ENCODE measurements at places on chromosomes 4 and X.

GRCh38 chrX:119501511-119502148 lies 33.4 kb downstream of the SLC25A5 start:
- DNase-seq, result no peak

DNA sequence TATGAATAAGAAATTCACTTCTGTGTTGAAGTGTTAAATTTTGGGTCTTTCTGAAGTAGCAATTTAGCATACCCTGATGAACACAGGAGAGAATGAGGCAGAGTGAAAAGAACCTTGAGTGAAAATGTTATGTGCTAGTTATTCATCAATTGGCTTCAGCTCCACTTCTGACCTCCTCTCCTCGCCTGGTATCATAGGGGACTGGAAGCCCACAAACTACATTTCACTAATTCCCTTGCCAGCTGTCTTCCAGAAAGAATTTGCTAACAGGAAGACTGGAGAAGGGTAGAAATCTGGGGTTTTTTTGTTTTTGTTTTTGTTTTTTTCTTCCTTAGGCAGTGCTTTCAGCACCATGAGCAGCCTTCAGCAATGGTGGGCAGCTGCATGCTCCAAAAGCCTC lies 5.5 kb upstream of the DAPP1 start:
- no peak for DNase-seq

DNA sequence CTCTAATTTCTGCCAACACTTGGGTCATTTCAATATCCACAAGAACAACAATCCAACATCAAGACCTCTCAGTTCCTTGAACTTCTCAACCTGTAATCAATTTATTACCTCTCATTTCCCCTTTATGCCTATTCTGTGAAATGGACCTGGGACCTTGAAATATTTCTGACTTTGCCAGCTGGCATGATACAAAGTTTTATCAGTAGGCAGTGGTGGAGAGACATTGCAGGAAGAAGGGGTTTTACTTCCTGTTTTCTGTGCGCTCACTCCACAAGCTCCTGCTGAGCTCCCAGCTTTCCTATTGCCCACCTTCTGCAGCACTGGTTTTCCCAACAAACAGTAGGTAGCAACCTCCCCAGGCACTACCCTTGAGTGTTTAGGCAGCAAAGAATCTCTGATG lies 3.5 kb upstream of the ARHGEF6 start:
- DNase-seq, result no peak

DNA sequence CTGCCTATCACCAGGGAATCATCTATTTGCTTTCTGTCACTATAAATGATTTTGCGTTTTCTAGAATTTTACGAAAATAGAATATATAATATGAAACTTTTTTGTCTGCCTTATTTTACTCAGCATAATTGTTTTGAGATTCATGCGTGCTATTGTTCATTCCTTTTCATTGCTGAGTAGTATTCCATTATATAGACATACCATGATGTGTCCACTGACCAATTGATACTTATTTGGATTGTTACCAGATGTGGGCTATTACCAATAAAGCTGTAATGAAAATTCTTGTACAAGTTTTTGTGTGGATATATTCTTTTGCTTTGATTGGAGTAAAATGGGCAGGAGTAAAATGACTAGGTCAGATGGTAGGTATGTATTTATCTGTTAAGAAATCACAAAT lies 390.7 kb upstream of the EMCN start:
- no peak for DNase-seq

- DNase-seq, result no peak
Observed at GRCh38 chrX:131139072-131139471, 80.9 kb downstream of the ARHGAP36 start.

GRCh38 chr4:136505020-136505419 lies 1027.3 kb downstream of the PCDH18 start:
- DNase-seq, result no peak

DNA sequence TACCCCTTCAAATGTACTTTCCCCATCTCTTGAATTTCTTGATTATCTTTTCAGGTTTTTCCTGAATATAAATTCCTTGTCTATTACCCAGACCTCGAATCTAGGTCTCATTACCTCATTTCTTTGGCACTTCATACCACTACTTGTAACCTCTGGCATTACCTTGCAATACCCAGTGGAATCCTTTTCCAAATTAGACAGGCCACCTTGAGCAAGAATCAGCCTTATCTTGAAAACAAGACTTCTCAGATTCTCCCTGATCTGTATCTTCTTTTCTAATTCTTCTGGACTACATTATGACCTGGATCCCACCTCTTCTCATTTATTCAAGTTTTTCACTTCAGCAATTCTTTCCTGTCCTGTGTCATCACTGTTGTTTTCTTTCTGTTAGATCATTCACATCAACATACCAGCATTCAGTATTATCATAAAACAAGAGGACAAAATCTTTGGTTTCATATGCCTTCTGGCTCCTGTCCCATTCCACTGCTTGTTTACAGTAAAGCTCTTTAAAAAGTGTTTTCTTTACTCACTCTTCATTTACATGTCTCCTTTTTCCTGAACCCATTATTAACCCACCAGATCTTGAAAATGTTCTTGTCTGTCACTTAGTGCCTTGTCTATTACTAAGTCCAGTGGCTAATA lies 275.6 kb upstream of the HS3ST1 start:
- DNase-seq, result no peak

GRCh38 chr4:17511509-17511949 lies 361 bp downstream of the QDPR start:
- peak; percentile 66 for DNase-seq

- no peak for DNase-seq
Observed at GRCh38 chr4:68708566-68708965, 38.1 kb upstream of the UGT2B15 start.

DNA sequence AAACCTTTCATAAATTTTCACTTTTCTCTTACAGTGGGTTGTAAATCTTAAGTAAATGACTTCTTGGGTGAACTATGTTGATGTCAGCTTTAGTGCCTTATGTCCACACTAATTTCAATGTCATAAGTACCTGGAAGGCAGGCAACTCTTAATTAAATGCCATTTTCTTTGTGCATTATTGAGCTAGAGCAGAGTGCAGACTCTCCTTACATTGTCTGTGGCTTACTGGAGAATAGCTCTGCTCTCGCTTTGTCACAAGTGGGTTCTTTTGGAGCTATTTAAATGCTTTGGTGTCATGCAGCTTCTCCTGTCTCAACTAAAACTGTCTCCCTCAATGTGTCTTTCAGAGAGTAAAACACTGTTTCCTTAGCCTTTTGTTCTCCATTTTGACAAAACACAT lies 411.6 kb downstream of the STIM2 start:
- DNase-seq, result no peak

DNA sequence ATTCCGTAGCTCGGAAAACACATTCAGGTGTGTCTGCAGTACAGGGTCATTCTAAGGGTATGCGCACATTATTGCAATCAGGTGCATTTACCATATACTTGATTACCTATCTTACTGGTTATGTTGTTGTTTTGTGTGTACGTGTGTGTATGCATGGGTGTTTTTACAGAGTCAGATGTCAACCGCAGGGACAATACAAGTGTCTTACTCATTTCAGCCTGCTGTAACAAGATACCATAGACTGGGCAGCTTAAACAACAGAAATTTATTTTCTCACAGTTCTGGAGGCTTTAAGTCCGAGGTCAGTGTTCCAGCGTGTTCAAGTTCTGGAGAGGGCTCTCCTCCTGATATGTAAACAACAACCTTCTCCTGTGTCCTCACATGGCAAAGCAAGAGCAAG lies 316.7 kb downstream of the DMD start:
- no peak for DNase-seq

GRCh38 chr4:4461850-4462249 lies 74.9 kb downstream of the NSG1 start:
- no peak for DNase-seq

GRCh38 chrX:85303544-85303943 lies 59.8 kb downstream of the ZNF711 start:
- no peak for DNase-seq

- DNase-seq, result no peak
Observed at GRCh38 chr4:185263419-185263818, 54.0 kb downstream of the SNX25 start.

DNA sequence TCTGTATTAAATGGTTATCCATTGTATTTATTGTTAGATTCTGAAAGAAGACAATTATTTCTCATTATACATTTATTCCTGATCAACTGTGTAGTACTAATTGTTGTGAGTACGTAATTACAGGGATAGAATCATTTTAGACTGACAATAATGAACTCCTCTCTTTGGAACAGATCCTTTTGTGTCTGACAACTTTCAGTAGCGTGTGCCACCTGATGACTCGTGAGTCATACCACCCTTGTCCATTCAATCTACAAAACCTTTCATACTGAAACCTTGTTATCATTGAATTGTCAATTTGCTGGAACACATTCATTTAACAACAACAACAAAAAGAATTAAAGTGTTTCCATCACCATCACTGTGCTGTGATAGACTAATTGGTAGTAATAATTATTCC lies 602.7 kb upstream of the PCDH7 start:
- no peak for DNase-seq

GRCh38 chr4:8419222-8420041 lies 21.1 kb downstream of the ACOX3 start:
- DNase-seq, result peak; percentile 22

DNA sequence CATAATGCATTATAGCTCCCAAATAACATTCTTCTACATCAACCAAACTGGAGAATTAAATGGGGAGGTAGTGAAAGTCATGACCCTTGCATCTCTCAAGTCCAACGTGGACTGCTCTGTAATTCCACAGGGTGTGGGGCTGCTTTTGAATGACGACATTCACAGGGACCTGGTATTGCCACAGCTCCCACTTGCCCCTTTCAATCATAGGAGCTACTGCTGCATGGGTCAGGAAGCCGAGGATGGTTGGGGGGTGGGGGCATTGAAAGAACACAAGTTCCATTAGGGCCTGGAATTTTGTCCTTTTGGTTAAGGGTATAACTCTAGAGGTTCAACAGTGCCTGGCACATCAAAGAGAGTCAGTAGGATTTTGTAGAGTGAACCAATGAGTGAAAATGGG lies 7.4 kb upstream of the CT55 start:
- no peak for DNase-seq

DNA sequence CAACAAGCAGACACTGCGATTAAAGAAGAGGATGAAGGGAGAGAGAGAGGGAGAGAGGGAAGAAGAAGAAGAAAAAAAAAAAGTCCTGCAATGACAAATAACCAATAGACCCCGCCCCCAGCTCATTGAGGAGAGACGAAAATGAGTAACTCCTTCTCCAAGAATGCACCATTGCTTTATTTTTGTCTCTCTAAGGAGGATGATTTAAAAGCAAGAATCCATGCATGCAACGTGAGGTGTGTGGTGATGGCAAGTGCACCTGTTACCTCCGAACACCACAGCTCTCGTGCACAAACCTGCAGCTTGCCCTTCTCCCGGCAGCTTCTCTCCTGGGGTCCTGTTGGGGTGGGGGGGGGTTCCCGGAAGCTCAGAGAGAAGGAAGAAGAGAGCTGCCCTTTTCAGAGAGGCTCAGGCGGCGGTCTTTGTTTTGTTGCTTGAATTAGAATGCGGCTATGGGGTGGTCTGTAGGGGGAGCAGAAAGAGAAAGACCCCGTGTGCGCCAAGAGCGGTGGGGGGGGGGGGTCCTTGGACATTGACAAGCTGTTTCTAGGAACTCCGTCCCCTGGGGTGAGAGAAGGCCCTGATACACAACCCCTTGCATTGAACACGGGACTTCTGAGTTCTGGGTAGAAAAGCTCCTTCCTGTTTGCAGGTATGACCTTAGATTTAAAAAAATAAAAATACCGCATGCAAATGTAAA lies 100.7 kb downstream of the CRLF2 start:
- DNase-seq, result no peak

DNA sequence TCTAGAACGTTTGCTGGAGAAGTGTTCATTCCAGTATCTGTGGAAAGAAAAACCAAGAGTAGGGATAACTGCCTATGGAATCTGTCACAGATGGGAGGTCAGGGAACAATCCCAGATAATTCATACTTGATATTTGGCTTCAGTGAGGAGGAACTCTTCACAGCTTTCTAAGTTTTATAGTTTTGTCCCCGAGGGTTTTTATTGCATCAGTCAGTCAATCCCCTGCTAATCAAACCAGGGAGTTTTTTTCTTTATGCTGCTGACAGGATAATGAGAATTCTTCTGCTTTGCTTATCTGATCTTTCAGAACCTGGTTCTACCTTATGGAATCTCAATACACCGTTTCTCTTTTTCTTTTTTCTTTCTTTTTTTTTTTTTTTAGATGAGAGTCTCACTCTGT lies 633 bp upstream of the TRIML2 start:
- no peak for DNase-seq

DNA sequence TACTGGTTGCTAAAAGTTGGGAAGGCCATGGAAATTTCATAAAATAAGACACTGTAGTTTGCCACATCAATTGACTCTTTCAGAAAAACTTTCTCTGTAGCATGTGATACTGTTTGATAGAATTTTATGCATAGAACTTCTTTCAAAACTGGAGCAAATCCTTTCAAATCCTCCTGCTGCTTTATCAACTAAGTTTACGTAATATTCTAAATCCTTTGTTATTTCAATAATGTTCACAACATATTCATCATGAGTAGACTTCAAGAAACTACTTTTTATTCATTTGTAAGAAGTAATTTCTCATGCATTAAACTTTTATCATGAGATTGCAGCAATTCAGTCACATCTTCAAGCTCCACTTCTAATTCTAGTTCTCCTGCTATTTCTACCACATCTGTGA lies 199.3 kb downstream of the PCDH18 start:
- no peak for DNase-seq

DNA sequence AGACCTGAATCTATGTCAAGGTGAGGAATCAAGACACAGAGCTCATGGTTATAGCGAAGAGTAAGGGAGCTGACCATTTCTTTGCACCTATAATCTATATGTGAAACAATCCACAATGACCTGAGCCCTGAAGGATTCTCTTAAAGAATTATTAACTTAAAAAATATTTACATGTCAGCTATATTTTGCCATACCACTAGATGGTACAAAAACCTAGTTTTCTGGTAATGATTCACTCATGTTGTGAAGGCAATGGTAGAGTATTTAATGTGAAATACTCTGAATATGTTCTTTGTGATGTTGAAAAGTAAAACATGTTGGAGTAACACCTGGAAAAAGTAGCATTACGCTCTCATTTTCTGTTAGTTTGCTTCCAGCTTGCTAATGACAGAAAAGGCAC lies 40.0 kb downstream of the VGLL1 start:
- no peak for DNase-seq

DNA sequence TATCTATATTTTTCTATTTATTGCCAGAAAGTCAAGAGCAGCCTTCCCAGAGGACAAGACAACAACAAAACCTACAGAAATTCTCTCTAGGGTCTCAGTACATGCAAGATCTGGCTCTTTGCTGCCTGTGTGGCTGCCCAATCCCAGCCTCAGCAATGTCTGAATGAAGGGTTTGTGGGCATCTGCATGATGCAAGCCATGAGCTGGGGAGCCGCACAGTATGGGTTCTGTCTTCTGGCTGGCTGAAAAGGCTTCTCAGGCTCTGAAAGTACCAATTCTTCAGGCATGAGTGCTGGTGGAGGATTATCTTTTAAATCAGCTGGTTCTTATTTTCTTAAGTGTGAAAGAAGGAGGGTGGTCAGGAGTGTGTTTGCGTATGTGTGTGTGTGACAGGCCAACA lies 104.6 kb downstream of the PDGFRA start:
- DNase-seq, result no peak

GRCh38 chr4:95505799-95506198 lies 43.0 kb downstream of the UNC5C start:
- no peak for DNase-seq

GRCh38 chr4:40559585-40560465 lies 69.8 kb downstream of the RBM47 start:
- DNase-seq, result no peak
